Osteoblast (primary cell): ENCODE measurements at places on chromosomes 3 and 15. TPM values are rescaled to one million over a fixed set of nuclear protein-coding genes. Genes with fewer than 3 reads are reported as not detected.

GRCh38 chr3:184405075-184406030 is 25.5 kb downstream of the CHRD start:
- DNase-seq: peak; percentile 55

DNA sequence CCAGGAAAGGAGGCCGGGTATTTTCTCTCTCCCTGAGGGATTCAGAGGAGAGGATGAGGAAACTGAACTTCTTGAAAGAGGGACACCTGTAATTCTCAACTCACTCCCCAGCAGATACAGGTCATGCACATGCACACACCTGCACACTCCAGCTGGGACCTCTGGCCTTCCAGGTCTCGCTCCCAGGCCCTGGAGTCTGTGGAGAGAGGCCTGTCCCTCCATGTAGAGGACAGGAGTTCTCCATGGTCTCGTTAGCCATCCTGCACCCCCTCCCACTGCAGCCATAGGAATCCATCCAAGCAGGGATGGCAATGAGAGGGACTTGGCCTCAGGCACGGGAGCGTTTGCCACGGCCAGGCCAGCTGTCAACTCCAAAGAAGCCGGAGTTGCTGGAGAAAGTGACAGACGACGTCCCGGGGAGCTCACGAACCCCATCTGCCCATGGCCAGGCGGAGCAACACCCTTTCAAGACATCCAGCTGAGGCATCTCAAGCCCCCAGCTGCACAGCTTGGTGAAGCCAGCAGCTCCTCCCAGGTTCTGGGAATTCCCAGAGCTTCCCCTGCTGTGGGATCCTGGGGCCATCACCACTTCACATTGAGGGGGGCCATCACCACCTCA is 223.3 kb downstream of the UACA start:
- DNase-seq: no peak

GRCh38 chr15:83854321-83854720 is 200.4 kb downstream of the ADAMTSL3 start:
- DNase-seq: no peak

Gene FGF7
- total RNA-seq: 377 and 445 TPM in 2 replicates

- DNase-seq: no peak
These were observed 599.2 kb downstream of the TUSC7 start for GRCh38 chr3:117308756-117309155.

- DNase-seq: no peak
These were observed 484.6 kb upstream of the TBL1XR1 start for GRCh38 chr3:177681852-177682251.

DNA sequence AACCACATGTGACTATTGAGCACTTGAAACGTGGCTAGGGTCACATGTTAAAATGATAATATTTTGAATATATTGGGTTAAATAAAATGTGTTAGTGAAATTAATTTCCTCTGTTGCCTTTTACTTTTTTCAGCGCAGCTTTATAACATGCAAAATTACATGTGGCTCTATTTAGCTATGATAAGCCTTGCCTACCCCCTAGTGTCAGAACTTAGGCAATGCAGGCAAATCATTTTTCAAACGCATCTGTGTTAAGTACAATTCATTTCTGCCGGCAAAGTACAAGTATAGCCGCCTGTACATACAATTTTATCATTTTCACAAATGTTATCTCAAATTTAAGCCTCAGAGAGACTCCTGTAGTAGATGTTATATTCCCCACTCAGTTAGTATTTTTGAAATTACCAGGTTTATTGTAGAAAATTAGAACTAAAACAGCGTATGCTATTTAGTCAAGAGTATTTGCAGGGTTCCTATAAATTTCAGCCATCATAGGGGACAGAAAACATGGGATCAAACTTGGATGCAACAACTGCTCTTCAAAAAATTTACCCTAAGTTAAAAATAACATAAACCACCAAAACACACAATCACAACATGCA is 56.1 kb downstream of the TAFA4 start:
- DNase-seq: no peak

DNA sequence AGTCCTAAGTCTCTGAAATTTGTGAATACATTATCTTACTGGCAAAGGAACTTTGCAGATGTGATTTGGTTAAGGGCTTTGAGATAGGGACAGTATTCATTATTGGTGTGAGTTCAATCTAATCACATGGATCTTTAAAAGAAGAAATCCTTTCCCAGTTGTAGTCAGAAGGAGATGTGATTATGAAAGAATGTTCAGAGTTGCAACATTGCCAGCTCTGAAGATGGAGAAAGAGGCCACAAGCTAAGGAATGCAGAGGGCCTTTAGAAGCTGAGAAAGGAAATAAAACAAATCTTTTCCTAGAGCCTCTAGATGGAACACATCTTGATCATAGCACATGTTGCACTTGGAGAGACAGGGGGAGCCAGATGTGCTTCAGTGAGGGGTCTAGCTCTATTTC is 27.7 kb upstream of the SIAH2 start:
- DNase-seq: no peak

GRCh38 chr3:121231872-121232271 is 313.9 kb downstream of the POLQ start:
- no peak for DNase-seq

Gene RHCG
- total RNA-seq: not detected in 2 replicates

- no peak for DNase-seq
These were observed 30.1 kb downstream of the SUCNR1 start for GRCh38 chr3:151903501-151903991.

DNA sequence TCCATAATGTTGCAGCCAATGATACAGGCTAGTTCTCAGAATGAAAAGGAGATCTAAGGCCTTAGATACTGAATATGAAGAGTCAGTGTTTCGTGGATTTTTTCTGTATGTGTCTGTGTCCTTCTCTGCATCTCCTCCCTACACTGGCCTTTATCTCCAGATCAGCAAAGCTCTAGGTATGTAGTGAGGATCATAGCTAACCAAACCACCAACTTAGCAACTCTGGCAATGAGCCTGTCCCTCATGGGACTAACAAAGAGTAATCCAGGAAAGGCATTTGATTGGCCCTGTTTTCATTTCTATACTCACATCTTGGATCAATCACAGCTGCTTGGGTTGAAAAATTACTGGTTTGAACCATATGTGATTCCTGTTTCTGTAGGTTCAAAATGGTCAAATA is 18.6 kb upstream of the CNTN3 start:
- DNase-seq: no peak

- DNase-seq: no peak
These were observed 38.4 kb downstream of the ITPR1 start for GRCh38 chr3:4531478-4532025.

Gene MASP1
- 1.2 and 1.4 TPM in 2 replicates for total RNA-seq

GRCh38 chr3:149894205-149894604 is 76.5 kb downstream of the PFN2 start:
- DNase-seq: peak; percentile 32

DNA sequence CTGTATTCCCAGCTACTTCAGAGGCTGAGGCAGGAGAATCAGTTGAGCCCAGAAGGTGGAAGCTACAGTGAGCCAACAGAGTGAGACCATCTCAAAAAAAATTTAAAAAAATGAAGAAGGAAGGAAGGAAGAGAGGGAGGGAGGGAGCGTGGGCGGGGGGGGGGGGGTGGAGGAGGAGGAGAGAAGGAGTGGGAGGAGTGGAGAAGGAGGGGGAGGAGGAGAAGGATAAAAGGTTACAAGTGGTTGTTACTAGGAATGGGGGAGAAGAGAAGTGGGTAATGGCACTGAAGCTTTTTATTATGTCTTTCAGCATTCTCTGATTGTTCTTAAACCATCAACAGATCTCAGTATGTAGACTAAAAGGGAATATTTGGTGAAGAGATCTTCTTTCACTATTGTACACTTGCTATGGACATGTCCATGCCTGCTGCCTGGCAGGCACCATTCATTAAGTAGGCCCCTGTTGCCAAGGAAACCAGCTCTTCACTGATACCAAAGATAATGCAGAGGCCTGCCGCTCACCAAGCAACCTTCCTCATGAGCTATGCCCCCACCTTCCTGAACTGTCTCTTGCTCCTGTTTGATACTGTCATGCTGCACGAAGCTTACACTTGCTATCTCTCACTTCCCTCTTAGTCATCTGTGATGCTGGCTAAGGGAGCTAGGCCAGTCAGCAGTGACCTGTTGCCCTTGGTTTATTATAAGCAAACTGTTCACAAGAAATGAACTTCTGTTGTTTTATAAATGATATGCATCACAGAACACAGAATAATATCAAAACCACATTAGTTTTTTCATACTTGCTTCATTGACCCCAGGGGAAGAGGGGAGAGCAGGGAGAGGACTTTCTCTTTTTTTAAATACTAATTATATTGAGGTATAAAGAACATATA is 23.1 kb downstream of the EPM2AIP1 start:
- peak; percentile 94 for DNase-seq

Gene FBXL22
- 0.59 and 1.8 TPM in 2 replicates for total RNA-seq

- peak; percentile 85 for DNase-seq
These were observed 7.0 kb upstream of the USP4 start for GRCh38 chr3:49346797-49347251.

Gene GPR62
- under 0.01 TPM in 1 of 2 replicates, not detected in the other for total RNA-seq

Gene OCA2
- total RNA-seq: not detected in 2 replicates

DNA sequence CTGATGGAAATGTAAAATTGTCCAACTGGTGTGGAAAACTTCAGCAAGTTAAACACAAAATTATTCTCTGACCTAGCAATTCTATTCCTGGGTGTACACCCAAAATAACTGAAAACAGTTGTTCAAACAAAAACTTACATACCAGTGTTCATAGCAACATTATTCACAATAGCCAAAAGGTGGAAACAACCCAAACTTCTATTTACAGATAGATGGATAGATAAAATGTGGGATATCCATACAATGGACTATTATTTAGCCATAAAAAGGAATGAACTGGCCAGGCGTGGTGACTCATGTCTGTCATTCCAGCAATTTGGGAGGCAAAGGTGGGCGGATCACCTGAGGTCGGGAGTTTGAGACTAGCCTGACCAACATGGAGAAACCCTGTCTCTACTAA is 6.9 kb upstream of the VWA5B2 start:
- no peak for DNase-seq

Gene SCN11A
- total RNA-seq: under 0.01 TPM in 1 of 2 replicates, not detected in the other

GRCh38 chr3:108511490-108511889 is 1.1 kb upstream of the MYH15 start:
- no peak for DNase-seq

- DNase-seq: no peak
These were observed 274.4 kb downstream of the NFKBIZ start for GRCh38 chr3:102123590-102124190.

Gene ROPN1
- not detected in 2 replicates for total RNA-seq

GRCh38 chr3:76352051-76352450 is 566.7 kb upstream of the ZNF717 start:
- no peak for DNase-seq

DNA sequence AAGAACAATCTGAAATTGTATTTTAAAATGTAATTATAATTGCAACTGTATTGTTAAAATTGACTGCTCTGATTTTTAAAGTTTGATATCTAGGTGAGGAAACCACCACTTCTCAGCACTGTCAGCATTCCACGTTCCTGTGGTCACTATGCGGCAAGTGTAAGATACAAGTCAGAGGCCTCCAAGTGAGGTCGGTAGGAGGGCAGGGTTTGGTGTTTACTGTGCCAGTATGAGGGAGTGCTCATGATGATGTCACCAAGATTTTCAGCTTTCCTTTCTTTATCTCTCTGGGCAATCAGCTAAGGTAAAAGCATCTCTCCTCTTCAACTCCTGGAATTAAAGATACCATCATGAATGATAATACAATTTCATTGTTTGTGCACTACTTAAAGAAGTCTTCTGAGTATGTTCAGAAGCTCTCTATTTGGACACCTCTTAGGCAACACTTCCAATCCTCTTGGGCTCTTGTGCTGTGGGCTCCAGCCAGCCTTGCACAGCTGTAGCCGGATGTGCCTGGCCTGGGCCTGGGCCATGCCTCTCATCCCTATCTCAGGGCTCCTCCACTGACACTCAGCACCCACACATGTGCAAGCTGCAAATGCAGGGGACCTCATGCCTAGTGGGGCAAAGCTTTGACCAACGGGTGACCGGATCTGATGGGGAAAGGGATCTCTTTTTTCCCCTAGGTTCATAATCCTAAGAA is 42.9 kb downstream of the CCR3 start:
- DNase-seq: no peak

GRCh38 chr3:165078293-165078692 is at the start of gene SI:
Gene SI (minus strand): TSS chr3:165078496. CDS start chr3:165076012, 2,484 bp downstream.
- no peak for DNase-seq

Gene RTP4
- 2.7 and 4.0 TPM in 2 replicates for total RNA-seq

DNA sequence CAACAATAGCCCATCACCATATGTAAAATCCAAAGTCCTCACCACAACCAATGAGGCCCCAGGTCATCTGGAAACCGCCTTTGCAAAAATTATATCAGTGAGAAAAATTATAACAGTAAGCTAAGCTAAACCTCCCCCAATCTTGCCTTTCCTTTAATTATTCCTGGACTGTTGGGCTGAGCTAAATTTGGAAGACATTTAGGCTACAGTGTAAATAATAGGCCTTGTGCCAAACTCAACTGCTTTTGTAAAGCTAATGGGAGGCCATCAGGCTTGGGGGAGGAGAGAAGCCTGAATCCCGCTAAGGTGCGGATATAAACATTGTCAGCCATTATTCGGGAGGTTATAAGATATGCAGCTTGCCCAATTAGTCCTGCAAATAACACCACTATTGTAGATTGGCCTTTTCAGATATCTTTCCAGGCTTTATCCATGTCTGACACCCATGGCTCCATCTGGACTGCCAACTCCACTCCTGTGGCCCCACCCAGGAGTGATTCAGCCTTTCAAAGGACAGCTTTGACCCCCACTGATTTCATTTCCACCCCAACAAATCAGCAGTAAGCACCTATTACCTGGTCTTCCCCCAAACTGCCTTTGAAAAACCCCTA is 53.0 kb upstream of the CA12 start:
- DNase-seq: no peak

DNA sequence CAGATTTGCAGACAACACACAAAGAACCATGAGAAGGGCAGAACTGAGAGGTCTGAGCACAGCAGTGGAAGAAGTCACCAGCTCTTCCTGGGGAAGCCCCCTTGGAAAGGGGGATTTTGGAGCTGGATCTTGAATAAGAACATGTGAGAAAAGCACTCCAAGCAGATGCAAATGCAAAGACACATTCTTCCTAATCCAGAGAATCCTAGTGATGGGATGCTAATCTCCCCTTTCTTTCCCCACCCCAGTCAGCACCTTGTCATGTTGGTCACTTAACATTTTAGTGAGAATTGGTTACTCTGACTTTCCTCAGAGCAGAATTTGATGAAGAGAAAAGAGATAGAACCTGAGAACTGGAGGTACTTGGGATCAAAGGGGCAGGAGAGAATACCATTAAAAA is 148.5 kb downstream of the SSR3 start:
- DNase-seq: no peak

DNA sequence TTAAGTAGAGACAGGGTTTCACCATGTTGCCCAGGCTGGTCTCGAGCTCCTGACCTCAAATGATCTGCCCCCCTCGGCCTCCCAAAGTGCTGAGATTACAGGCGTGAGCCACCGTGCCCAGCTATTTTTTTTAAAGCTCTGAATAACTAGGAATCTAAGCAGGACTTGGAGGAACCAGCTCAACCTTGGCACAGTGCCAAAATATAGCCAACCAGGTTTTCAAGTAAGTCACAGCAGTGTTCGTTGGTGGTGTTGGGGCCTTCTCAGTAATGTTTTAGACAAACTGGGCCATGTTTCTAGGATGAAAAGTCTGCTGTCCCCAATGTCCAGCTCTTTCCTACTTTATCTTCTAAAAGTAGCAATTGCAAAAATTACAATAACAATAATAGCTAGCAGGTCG is 6.4 kb upstream of the ADAM10 start:
- no peak for DNase-seq
